ENCODE measurements at places on chromosomes 2 and 18. TPM values are rescaled to one million over a fixed set of nuclear protein-coding genes. Genes with fewer than 3 reads are reported as not detected.

Gene GPBAR1
- polyA plus RNA-seq, result 1.0 TPM

Gene RBM44
- polyA plus RNA-seq, result 0.26 TPM

Gene RAB6C
- 0.02 TPM for polyA plus RNA-seq

Gene WDR33
- 16.0 TPM for polyA plus RNA-seq

Gene ALPP
- polyA plus RNA-seq, result 7.4 TPM

Gene TRIM43
- not detected for polyA plus RNA-seq

Gene ELOA2
- polyA plus RNA-seq, result not detected

Gene PLEKHH2
- 2.5 TPM for polyA plus RNA-seq

Gene ADD2
- polyA plus RNA-seq, result 0.53 TPM

Gene TRABD2A
- 2.6 TPM for polyA plus RNA-seq

Gene TEX44
- not detected for polyA plus RNA-seq
